ENCODE measurements at places on chromosomes 1 and 21. TPM values are rescaled to one million over a fixed set of nuclear protein-coding genes. Genes with fewer than 3 reads are reported as not detected.
A peak's percentile ranks its signal among the peaks of the same experiment; 100 is the strongest.

The MNDA gene
- not detected for total RNA-seq

The SPRR2B gene
- not detected for total RNA-seq

The NBPF3 gene
- total RNA-seq, result 18.2 TPM

The NOL9 gene
- 32.0 TPM for total RNA-seq

The SYT2 gene
- total RNA-seq, result not detected

The FCRL2 gene
- not detected for total RNA-seq

DNA sequence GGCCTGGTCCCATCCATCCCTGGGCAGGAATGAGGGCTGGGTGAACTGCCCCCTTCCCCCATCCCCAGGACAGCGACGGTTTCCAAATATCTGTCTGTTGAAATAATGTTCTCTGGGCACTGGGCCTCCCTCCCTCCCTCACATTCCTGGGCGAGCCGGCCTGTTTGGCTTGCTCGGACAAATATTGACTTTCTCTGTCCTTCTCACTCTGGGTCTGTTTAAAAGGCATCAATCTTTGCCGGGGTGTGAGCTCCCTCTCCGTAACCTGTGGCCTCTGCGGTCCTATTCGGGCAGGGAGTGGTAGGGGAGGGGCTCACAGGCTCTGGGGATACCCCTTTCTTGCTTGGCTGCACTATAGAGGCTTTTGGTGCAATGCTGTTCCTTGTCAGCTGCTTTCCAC is 40.2 kb downstream of the FOXD2 start:
- DNase-seq, result peak; percentile 37

DNA sequence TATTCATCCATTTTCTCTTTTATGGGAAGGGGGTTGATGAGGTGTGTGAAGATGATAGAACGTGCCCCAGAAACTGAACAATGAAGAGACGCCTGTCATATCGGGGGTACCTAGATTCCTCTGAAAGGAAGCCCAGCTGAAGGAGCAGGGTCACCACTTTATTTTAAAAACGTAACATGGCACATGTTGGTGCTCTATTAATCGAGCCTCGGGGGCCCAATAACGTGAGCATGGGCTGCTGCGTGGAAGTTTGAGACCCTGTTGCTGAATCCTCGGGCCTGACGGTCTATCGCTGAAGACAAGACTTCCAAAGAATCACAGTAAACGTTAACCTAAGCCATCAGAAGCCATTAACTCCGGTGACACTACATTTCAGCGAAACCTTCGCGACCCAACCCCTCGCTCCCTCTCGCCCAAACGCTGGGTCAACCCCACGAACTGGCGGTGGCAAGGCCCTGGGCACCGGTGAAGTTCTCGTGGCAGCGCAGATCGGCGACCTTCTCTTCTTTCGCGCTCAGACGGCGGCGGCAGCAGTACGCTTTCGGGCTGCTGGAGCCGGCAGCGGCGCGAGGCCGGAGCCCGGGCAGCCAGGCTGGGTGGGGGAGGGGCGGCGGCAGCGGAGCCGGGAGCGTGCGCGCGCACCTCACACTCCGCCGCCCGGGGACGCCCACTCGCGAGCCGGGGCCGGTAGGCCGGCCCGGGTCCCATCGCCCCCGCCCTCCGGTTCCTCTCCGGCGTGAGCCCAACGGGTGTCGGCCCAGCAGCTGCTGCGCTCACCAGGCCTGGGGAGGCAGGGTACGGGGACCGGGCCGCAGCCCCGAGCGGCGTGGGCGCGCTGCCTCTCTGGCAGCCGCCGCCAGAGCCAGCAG is 838 bp upstream of the MAN1A2 start:
- peak; percentile 67 for DNase-seq

GRCh38 chr1:116769994-116770393 is 15.8 kb downstream of the CD2 start:
- no peak for DNase-seq

GRCh38 chr1:174398246-174398645 is 49.5 kb upstream of the GPR52 start:
- no peak for DNase-seq

- DNase-seq, result peak; percentile 66
These were observed at the start of gene TMEM240 for GRCh38 chr1:1540090-1540817. Gene TMEM240 (minus strand): TSS chr1:1540624. CDS start chr1:1540346, 278 bp downstream.

DNA sequence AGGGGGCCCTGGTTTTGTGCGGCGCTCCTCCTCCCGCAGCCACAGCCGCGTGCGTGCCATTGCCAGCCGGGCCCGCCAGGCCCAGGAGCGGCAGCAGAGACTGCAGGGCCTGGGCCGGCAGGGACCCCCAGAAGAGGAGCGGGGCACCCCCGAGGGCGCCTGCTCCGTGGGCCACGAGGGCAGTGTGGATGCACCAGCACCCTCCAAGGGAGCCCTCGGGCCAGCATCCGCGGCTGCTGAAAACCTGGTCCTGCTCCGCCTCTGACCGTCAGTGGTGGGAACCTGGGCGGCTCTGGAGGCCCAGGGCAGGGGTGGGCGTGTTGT is 21.5 kb downstream of the PANK4 start:
- DNase-seq, result no peak

DNA sequence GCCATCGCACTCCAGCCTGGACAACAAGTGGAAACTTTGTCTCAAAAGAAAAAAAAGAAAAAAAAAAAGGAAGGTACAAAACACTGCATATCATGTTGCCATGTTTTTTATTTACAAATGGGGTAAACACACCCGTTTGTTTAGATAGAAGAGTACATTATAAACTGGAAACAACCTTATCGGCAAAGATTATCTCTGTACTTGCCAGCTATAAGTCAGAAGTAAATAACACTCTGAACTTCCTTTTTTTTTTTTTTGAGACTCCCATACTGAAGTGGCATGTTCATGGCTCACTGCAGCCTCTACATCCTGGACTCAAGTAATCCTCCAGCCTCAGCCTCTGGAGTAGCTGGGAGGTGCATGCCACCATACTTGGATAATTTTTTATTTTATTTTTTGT is 21.9 kb downstream of the USP48 start:
- no peak for DNase-seq

GRCh38 chr21:42637267-42638041 is 16.0 kb upstream of the PDE9A start:
- no peak for DNase-seq

GRCh38 chr1:222845763-222846162 is 30.9 kb downstream of the DISP1 start:
- no peak for DNase-seq

DNA sequence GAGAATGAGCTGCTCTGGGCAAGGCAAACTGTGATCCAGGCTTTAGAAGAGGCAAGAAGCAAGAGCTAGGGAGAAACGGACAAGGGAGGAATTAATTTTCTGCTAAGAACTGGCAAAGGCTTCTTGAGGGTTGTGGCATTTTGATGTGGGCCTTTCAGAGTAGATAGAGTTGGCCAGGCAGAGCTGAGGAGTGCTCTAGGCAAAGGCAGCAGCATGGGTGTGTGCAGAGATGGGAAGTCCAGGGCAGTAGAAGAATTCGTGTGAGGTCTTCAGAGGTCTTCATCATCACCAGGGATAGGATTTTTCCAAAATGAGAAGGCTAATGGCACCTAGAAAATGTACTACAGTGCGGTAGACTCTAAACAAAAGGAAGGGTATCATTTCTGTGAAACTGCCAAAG is 237.8 kb downstream of the LTN1 start:
- no peak for DNase-seq
